Activated CD4-positive, CD25-positive, alpha-beta regulatory T cell treated with anti-CD3 and anti-CD28 coated beads, Interleukin-2, amount 50 U/mL, for 24 hours (primary cell): ENCODE measurements at places on chromosomes 13 and 19.
A peak's percentile ranks its signal among the peaks of the same experiment; 100 is the strongest.

DNA sequence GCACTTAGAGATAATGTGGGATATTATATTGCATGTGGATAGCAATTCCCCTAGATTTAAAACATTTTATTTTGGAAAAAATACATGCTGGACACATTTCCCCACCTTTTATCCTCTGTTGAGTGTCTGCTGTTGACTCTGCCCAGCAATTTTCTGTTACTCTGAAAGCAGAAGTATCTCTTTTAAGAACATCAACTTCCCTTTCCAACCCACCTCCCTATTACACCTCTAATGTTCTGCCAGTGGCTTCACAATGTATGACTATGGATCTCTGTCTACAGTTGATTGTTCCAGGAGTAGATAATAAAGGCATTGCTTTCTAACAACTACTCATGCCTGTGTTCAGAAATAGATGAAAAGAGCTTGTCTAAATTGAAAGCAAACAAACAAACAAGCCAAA, 754.8 kb upstream of the SLITRK6 start:
- no peak for ATAC-seq

DNA sequence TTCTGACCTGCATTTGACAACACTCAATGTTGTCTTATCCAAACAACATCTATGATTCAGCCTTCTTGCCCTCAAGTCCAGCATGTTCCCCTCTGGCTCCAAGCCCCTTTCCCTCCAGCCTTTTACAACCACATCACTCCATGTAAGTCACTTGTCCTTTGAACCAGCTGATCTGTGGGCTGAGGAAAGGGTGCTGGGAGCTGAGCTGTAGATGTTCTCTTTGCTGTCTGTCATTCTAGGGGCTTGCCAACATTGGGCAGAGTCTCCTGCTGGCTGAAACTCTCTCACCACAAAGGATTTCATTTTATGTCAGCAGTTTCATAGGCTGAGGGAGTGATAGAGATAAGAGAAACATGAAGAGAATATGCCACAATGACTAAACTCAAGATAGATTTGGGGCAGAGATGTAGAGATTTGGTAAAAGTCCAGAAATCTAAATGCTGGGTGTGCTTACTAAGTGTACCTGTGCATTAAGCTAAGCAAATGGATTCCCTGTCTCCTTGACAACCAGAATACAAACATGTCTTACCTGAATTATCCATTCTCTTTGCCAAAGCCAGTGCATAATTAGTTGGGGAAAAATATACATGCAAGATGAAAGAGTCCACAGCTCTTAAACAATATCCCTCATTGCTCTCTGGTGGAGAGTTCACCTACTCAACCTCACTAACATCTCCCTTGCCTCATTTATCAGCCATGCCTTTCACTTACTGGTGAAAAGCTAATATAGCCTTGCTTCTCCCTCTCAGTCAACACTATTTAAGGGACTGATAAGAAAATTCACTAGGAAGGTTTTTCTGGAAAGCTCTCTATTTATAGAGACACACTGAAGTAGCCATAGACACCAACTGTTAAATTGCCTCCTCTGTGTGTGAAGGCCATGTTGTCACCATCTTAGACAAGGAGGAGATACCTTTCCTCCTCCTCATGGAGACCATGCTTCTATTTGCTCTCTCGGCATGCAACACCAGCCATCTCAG, 175.5 kb upstream of the SERP2 start:
- peak; percentile 75 for ATAC-seq

DNA sequence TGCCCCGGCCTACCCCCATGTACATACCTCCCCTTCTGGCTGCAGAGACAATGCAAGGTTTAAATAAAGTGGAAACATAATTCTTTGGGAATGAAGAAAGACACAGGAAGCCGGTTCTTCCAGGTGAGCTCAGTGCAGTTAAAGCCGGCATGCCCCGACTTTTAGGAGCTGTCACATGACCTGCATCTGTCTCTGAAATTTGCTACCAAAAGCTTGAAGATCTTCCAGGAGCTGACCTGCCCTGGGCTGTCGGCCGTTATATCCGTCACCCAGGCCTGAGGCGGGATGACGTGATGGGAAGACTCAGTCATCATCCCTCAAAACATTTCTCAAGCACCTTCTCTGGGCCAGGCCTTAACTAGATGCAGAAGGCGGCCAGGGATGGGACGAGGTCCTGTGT, 10.3 kb downstream of the RAB8A start:
- ATAC-seq = no peak

GRCh38 chr19:5032101-5032967, 63.4 kb downstream of the KDM4B start:
- ATAC-seq = no peak

DNA sequence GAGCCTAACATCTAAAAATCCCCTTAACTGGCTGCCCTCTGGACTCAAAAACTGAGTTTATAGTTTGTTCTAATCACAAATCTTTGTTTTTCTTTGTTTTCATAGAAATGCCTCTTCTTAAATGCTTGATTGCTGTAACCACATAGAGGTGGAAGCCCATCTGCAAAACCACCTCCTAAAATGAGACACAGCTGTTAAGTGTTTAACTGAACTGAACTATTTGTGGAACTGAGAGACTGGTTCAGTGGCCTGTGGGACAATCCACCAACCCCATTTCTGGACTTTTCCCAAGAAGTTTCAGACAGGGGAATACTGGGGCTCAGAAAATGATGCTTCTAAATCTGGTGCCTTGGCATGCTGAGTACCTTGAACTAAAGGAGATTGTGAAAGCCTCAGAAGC, 50.9 kb upstream of the TM9SF2 start:
- ATAC-seq = no peak

DNA sequence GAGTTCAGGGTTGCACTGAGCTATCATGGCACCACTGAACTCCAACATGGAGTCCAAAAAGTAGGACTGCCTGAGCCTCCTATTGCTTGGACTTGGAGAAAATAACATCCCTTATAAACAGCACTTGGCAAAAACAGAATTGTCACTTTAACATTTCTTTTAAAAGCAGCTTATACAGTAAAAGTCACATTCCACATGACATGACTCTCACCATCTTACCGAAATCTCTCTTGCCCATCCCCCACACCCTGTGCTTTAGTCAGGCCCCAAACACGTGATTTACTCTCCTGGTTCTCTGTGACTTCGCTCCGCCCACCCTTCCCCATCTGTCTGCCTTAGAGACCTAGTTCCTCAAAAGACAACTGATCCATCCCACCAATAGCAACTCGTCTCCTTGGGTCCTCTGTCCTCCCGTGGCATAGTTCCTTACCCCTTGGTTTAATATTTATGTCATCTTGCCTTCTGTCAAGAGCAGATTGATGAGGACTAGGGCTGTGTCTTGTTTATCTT, 4.6 kb downstream of the SAFB start:
- no peak for ATAC-seq

DNA sequence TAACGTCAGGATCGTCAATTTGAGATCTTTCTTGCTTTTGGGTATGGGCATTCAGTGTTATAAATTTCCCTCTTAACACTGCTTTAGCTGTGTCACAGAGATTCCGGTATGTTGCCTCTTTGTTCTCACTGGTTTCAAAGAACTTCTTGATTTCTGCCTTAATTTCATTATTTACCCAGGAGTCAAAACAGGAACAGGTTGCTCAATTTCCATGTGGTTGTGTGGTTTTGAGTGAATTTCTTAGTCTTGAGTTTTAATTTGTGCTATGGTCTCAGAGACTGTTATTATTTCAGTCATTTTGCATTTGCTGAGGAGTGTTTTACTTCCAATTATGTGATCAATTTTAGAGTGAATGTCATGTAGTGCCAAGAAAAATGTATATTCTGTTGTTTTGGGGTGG, 153.1 kb downstream of the PCDH17 start:
- ATAC-seq = no peak

DNA sequence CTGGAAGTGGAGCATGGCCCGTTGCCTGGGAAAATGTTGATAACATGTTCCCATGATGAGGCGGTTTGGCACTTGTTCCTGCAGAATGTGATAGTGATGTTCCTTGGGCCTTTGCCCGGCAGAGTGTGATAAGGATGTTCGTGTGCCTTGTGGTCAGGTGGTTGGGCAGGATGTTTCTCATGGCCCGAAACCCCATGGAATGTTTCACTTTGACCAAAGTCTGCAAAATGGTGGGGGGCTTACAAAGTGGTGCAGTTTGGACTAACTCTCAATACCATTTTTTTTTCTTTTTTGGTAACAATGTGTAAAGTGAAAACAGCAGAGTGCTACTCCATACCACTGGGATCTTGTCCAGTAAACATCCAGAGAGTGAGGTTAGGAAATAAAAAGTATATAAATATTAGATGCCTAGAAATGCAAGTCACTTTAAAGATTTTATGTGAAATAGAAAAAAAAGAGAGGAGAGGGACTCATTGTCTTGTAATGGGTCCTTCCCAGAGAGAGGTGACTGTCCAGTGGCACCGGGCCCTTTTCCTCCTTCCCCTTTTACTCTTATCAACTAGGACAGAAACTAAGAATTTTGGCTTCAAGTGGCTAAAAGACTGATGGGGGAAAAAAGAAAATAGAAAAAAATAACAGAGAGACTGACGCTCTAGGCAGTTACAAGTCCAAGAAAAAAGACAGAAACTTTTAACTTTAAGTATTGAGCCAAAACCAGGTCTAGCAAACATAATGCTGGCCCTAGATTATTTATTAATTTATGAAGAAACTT, 5.7 kb downstream of the FPR3 start:
- no peak for ATAC-seq

GRCh38 chr19:5927441-5927821, 13.4 kb downstream of the CAPS start:
- ATAC-seq = no peak

DNA sequence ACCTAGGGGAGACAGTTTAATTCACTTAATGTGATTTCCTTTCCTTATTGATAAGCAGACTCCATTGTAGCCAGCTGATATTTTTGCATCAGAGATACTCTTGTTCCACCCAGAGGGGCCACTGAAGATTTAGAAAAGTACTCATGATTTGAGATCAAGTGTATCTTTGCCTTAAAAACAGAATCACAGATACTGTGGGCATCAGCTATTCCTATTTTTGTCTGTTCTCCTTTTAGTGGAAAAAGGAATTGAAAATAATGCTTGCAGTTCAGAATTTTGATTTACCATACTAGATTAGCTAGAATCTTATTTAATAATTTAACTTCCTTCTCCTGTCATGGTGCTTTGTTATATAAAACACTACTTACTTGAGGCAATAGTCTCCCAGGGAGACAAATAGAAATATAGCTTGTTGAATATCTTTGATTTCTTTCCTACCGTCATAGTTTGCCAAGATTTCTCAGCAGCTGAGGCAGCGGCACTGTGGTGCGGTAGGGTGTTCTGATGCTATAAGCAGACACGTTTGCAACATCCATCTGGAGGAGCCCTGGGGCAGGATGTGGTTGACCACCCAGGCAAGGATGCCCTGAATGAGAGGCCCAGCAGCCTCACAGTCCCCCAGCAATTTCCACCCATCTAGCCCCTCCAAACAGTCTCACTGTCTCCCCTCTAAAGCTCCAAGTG, 47.0 kb upstream of the RAP2A start:
- no peak for ATAC-seq

- ATAC-seq = no peak
Observed at GRCh38 chr13:82681535-82681934, 1200.7 kb downstream of the SLITRK1 start.

DNA sequence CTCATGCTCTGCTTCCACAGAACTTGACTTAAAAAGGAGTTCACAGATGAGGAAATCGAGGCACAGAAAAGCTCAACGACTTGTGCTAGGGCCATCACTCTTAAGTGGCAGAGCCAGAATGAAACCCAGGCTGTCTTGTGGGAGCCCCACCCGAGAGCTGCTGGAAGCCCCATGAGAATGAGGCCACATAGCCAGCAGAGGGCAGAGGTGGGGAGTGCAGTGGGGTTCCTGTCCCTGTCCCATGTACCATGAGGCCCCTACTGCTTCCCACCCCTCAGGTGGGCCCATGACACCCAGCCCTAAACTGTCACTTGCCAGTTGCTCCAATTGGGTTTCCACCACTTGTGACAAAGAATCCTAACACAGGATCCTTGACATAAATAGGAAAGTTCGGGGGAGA, 175.9 kb downstream of the IRS2 start:
- ATAC-seq = no peak

DNA sequence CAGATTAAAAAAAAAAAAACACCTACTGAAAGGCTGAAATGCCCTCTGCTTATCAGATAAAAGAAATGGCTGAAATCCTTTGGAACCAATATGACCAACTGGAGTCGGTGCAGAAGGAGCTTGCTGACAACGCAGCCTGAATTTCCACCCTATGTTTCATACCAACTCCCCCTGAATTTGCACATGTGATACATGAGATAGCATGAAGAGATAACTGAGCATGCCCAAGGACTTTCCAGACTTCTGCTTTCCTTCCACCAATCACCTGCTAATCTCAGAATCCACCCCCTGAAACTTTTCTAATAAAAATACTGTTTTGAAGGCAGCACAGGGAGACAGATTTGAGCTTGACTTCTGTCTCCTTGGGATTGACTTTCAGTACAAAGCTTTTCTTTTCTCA, 32.2 kb upstream of the WDFY2 start:
- no peak for ATAC-seq

GRCh38 chr19:5988517-5989387, 10.8 kb upstream of the RANBP3 start:
- ATAC-seq = no peak

- ATAC-seq = peak; percentile 49
Observed at GRCh38 chr13:30002577-30002976, 152.2 kb upstream of the UBL3 start.

DNA sequence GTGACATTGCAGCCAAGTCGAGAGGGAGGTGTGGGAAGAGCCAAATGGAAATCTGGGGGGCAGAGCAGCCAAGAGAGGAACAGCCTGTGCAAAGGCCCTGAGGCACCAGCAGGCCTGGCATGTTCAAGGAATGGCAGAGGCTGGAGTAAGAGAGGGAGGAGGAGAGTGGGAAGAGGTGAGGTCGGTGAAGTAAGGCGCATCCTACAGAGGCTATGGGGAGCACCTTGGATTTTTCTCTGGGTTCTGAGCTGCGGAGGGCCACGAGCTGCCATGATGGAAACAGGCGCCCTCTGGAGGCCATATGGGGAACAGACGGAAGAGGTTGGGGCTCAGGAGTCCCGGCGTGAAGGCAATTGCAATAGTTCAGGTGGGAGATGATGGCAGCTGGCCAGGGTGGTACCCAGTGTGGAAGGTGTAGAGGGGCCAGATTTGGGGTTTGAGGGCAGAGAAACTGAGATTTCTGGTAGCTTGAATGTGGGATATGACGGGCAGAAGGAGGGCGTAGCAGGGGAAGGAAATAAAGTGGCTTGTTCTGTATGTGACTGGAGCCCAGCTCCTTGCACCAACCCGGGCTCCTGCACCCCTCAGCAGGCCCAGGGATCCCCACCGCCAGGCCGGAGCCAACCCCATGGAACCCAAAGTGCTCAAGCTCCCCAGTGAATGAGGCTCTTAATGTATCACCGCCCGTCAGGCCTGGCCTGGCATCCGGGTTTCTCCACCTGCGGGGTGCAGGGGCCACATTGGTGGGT, 20.5 kb upstream of the STRN4 start:
- peak; percentile 86 for ATAC-seq

GRCh38 chr19:14555918-14556661, 15.8 kb downstream of the NDUFB7 start:
- no peak for ATAC-seq

GRCh38 chr19:44575116-44575700, 38.2 kb upstream of the IGSF23 start:
- no peak for ATAC-seq
